Large intestine (tissue), 12 donors: ENCODE measurements at places on chromosomes 16 and 17. TPM values are rescaled to one million over a fixed set of nuclear protein-coding genes. Genes with fewer than 3 reads are reported as not detected.

- no peak for DNase-seq
- no peak overlapping the region for H3K4me3 ChIP-seq
- peaks cover 74% of the 10 kb centered on the region for H3K36me3 ChIP-seq
Observed at GRCh38 chr16:27462200-27462845, 60.3 kb downstream of the IL21R start.

GRCh38 chr16:69367980-69368379 is 16.4 kb upstream of the TMED6 start:
- H3K27ac ChIP-seq, result no peak overlapping the region
- H3K27me3 ChIP-seq, result no peaks in the 10 kb centered on the region
- H3K4me1 ChIP-seq, result peaks cover 5% of the 10 kb centered on the region

DNA sequence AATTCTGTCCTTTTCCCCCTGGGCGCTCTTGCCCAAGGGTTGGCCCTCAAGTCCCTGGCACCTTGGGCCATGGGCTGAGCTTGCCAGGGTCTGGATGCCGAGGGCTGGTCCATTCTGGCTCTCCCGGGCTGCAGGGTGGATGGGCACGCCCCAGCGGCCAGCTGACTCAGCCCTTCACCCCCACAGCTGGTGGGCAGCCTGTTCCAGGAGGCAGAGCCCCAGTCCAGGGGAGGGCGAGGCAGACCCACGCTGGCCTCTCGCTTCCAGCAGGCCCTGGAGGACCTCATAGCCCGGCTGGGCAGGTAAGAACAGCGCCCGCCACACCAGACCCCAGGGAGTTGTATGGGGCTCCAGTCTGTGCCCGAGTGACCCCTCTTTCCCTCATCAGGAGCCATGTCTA is 15.0 kb downstream of the MYO15B start:
- no peaks in the 10 kb centered on the region for H3K36me3 ChIP-seq
- no peaks in the 10 kb centered on the region for H3K27me3 ChIP-seq
- no peak overlapping the region for H3K4me3 ChIP-seq
- no peak overlapping the region for H3K27ac ChIP-seq

GRCh38 chr17:17837380-17837821 is 615 bp upstream of the SREBF1 start:
- no peaks in the 10 kb centered on the region for H3K36me3 ChIP-seq
- H3K27ac ChIP-seq, result peak overlapping the region; percentile 98
- peak overlapping the region; percentile 94 for H3K4me3 ChIP-seq
- no peak for DNase-seq
- H3K27me3 ChIP-seq, result no peaks in the 10 kb centered on the region
- H3K4me1 ChIP-seq, result peaks cover 57% of the 10 kb centered on the region

DNA sequence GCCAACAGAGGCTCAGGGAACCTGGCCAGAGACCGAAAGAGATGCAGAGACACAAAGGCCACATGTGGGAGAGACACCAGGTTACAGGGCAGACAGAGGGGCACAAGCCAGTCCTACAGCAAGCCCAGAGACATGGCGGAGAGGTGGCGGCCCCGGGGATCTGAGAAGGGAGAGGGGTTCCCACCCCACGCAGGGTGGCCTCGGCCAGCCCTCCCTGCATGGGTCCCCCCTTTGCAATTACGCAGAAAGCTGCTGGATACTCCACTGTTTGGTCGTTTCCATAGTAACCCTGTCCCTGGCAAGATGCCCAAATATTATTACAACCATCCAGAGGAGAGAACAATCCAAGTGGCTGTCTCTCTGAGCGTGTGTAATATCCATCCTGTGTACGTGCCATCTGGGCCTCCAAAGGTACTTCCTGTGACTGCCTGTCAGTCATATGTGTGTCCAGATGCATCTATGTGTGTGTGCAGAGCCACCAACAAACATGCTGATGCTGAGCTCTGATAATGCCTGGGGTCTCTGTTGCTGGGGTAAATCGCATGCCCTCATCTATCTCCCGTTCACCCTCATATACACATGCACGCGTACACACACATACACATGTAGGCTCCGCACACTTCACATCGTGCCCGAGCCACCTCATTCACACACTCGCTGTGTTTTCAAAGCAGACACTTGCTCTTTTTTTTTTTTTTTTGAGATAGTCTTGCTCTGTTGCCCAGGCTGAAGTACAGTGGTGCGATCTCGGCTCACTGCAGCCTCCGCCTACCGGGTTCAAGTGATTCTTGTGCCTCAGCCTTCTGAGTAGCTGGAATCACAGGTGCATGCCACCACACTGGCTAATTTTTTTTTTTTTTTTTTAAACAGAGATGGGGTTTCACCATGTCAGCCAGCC is 5.5 kb downstream of the PCGF2 start:
- H3K36me3 ChIP-seq, result peaks cover 24% of the 10 kb centered on the region
- H3K4me3 ChIP-seq, result no peak overlapping the region
- peaks cover 61% of the 10 kb centered on the region for H3K4me1 ChIP-seq
- peak; percentile 91 for DNase-seq
- H3K27me3 ChIP-seq, result no peaks in the 10 kb centered on the region

DNA sequence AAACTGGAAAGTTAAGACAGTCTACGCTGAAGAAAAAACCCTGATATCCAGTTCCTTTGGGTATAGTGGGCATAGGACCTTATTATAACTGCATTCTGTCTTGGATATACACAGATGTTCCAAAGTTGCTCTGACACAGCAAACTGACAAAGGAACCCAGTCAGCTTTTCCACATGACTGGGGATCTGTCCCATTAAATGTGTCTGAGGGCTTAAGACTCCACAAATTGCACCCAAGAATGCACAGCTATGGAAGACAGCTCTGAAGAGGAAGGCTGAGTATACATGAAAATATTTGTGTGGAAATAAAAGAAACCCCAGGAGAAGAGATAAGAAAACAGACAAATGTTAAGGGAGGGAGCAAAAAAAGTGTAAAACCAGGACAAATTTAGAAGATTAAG is 114.1 kb downstream of the SPAG9 start:
- no peak overlapping the region for H3K4me3 ChIP-seq
- H3K27ac ChIP-seq, result no peak overlapping the region
- H3K27me3 ChIP-seq, result no peaks in the 10 kb centered on the region

DNA sequence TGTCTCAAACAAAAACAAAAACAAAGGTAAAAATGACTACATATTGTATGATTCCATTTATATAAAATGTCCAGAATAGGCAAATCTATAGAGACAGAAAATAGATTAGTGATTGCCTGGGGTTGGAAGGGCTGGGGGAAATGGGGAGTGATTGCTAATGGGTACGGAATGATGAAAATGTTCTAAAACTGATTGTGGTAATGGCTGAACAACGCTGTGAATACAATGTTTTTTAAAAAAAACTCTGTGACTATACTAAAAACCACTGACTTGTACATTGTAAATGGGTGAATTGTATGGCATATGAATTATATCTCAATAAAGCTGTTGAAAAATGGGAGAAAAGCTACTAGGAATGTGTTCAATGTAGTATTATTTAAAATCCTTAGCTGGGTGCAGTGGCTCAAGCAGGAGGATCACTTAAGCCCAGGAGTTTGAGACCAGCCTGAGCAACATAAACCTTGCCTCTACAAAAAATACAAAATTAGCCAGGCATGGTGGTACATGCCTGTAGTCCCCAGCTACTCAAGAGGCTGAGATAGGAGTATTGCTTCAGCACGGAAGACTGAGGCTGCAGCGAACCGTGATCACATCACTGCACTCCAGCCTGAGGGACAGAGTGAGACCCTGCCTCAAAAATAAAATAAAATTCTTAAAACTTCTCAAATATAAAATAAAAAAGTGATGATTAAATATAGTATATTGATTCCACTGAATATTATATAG is 47.9 kb downstream of the TOM1L2 start:
- no peak overlapping the region for H3K27ac ChIP-seq
- H3K27me3 ChIP-seq, result no peaks in the 10 kb centered on the region
- DNase-seq, result no peak
- no peak overlapping the region for H3K4me3 ChIP-seq
- peaks cover 25% of the 10 kb centered on the region for H3K4me1 ChIP-seq

DNA sequence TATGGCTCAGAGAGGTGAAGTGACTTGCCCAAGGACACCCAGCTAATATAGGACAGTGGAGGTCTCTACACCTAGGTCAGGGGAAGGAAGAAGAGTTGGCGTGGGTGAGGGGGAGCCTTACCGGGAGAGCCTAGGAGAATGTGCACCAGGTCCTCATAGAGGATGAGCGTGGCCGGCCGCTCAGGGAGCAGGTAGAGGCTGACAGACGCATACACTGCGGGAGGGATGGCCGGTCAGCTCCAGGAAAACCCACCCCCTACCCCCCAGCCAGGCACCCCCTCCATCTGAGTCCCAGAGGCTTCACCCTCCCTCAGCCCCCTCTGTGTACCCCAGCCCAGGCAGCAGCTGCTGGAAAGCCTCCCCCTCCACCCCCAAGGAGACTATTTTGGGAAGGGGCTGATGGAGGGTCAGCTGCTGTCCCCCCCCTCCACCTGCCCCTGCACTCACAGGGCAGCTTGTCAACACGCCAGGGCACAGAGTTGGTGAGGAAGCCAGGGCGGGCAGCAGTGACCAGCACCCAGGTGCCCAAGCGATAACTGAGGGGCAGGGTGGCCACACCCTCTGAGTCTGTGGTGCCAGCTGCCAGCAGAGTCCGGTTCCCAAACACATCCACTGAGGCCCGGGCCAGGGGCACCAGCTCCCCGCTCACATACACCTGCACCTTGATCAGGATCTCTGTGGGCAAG is 4.1 kb downstream of the FAM171A2 start:
- no peak overlapping the region for H3K4me3 ChIP-seq
- peaks cover 3% of the 10 kb centered on the region for H3K36me3 ChIP-seq
- no peak overlapping the region for H3K27ac ChIP-seq
- H3K27me3 ChIP-seq, result peaks cover 16% of the 10 kb centered on the region
- no peak for DNase-seq

GRCh38 chr16:27465483-27465879 is 63.5 kb downstream of the IL21R start:
- H3K36me3 ChIP-seq, result peaks cover 86% of the 10 kb centered on the region
- H3K27ac ChIP-seq, result peak overlapping the region; percentile 84
- peaks cover 25% of the 10 kb centered on the region for H3K4me1 ChIP-seq
- H3K27me3 ChIP-seq, result no peaks in the 10 kb centered on the region
- no peak overlapping the region for H3K4me3 ChIP-seq
- DNase-seq, result peak; percentile 88

The ZP2 gene
- 0.27 TPM for polyA plus RNA-seq

The TMEM88 gene
- polyA plus RNA-seq, result 10.4 TPM

The MT4 gene
- polyA plus RNA-seq, result not detected

The KIF1C gene
- 69.2 TPM for polyA plus RNA-seq
